ENCODE measurements at places on chromosomes 7 and 10.

- peak; percentile 12 for DNase-seq
Observed at GRCh38 chr10:52701647-52702046, 70.9 kb downstream of the MBL2 start.

DNA sequence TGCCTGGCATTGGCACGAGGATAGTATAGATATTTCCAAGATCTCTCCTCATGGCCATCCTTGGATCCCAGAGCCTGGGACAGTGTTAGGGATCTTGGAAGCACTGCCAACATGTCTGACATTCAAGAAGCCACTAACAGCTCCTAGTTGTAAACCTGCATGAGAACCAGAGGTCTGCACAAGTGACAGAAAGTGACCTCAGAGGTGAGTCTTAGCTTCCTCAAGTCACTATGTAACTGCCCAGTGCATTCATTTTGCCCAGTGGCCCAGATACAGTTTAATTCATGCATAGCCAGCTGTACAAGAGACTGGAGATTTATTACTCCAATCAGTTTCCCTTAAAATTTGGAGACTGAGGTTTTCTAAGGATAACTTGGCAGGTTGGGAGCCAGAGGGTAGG lies 16.7 kb downstream of the SUGCT start:
- DNase-seq = no peak

DNA sequence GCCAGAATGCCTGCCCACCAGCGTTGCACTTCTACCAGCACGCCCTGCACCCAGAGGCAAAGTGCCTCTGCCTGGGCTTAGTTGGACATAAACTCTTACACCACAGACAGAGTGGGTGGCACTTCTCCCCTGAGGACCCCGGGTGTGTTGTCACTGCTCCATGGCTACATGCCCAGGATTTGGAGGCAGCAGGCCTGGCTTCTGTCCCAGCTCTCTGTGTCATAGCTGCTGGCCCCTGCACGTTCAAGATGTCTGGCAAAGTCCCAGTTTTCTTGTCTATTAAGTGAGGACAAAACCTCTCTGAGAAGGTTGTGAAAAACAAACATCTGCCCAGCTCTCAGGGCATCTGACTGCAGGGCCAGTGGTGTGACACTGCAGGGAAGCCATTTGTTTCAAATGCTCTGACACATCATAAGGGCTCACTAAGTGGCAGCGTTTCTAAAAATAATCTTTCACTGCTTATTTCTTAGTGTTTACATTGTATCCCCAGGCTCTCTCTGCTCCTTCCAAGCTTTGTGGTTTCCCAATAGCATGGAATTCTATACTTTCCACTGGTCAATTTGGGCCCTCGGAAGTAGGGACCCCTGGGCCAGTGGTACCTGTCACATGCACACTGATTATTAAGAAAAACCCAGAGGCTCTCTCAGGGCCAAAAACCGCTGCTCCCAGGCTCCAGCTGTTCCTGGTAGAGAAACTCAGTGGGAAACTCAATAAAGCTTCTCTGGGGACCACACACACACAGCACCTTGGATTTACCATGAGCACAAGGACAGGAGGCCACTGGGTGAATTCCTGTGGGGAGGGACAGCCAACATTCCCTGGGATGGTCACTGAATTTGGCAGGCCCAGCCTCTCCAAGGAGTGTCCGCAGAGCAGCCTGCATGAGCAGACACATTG lies 86.2 kb upstream of the ANLN start:
- peak; percentile 89 for DNase-seq

GRCh38 chr7:142450206-142450605 lies 192.3 kb upstream of the PRSS58 start:
- no peak for DNase-seq

- DNase-seq = no peak
Observed at GRCh38 chr7:43618073-43618472, 35.2 kb downstream of the STK17A start.

- DNase-seq = no peak
Observed at GRCh38 chr10:86658751-86659150, 4.4 kb downstream of the OPN4 start.

GRCh38 chr10:84367256-84367655 lies 38.9 kb downstream of the CCSER2 start:
- no peak for DNase-seq

GRCh38 chr10:7411671-7412128 lies 866 bp upstream of the SFMBT2 start:
- DNase-seq = no peak

DNA sequence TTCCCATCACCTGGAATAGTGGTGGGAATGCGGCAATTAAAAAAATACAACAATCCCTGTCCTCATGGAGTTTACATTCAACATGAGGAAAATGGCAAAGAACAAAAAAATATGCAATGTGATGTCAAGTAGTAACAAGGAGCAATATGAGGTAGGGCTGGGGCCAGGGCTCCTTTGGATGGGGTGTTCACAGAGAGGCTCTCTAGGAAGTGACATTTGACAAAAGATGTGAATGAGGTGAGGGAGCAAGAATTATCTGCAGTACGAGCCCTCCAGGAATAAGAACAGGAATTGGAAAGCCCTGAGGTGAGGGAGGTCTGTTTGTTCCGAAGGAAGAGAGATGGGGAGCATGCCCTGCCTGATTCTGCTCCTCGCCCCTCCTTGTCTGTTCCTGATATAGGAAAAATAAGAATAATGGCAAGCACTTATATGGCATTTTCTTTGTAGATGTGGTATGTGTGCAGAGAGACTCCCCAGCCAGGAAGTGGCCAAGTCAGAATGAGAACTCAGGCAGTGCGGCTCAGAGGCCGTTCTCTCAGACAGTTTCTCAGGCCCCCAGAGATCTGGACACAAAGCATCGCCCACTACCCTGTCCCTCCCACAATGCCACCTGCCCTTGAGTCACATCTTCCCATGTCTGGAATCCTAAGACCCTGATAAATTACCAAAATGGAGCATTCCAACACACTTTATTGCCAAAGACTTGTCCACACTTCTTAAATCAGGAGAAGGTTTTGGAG lies 105.6 kb downstream of the APBB1IP start:
- no peak for DNase-seq

DNA sequence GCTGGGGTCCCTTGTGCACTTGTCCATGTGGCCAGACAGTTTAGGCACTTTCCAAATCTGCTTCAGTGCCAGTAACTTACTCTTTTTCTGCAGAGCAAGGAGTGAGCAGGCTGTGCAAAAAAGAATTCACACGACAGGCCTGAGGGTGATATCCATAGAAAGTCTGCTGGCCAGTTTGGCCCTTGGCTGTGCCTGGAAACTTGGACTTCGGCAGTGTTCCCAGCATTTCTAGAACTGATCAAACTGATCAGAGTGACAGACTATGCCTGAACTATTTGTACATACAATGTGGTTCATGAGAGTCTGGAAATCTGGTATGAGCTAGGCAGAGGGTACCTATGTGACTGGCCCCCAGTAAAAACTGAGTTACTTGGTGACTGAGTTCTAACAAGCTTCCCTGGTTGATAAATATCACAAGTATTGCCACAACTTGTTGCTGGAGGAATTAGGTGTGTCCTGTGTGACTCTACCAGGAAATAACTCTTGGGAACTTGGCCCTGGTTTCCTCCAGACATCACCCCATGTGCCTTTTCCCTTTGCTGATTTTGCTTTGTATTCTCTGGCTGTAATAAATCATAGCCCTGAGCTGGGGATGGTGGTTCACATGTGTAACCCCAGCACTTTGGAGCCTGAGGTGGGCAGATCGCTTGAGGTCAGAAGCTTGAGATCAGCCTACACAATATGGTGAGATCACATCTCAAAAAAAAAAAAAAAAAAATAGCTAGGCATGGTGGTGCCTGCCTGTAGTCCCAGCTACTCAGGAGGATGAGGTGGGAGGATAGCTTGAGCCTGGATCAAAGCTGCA lies 3.3 kb upstream of the DENND10 start:
- peak; percentile 17 for DNase-seq

DNA sequence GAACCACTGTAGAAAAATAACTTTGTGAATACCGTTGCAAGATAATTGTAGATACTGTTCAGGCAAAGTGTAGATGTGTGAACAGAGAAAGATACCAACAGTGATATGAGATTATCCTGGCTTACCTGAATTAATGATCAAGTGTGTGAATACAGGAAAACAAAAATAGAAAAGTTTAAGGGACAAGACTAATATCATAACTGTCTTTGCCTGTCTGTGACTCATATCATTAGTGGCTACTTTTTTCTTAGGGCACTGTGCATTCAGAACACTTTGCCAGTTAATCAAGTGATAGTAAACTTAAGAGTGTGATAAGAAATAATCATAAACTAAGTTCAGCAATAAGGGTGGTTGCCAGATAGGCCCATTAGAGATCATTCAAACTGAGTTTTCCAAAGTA lies 323.0 kb upstream of the LRGUK start:
- DNase-seq = no peak

GRCh38 chr10:93236393-93237040 lies 162.8 kb downstream of the CYP26A1 start:
- DNase-seq = no peak

DNA sequence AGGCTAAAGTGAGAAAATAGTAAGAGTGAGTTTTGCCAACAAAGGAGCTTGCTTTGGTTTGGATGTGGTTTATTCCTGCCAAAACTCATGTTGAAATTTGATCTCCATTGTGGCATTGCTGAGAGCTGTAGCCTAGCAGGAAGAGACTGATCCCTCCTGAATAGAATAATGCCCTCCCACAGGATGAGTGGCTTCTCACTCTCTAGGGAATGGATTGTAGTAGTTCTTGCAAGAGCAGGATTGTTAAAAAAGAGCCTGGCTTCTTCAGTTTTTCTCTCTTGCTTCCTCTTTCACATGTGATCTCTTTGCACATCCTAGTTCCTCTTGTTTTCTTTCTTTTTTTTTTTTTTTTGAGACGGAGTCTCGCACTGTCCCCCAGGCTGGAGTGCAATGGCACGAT lies 34.4 kb downstream of the ASAH2 start:
- peak; percentile 78 for DNase-seq

GRCh38 chr10:55742487-55742886 lies 618.6 kb downstream of the ZWINT start:
- no peak for DNase-seq

DNA sequence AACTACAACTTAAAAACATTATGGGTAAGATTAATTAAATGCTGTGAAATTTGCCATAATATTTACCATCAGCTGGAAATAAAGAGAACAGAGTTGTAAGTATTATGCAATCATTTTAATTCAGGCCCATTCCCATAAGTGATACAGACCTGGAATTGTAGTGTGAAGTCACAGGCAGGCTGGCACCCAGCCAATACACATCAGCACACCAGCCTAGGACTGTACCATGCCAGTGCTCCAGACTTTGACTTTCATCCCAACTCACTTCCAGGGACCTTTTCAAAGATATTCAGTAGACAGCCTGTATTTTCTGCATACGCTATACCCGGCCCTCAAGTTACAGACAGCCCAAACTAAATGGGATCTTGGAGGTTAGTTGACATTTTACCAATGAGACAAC lies 143.3 kb downstream of the TES start:
- peak; percentile 42 for DNase-seq

GRCh38 chr10:113609704-113610108 lies 54.1 kb downstream of the NRAP start:
- DNase-seq = peak; percentile 28

GRCh38 chr7:117385363-117386109 lies 41.8 kb downstream of the ASZ1 start:
- DNase-seq = peak; percentile 65

DNA sequence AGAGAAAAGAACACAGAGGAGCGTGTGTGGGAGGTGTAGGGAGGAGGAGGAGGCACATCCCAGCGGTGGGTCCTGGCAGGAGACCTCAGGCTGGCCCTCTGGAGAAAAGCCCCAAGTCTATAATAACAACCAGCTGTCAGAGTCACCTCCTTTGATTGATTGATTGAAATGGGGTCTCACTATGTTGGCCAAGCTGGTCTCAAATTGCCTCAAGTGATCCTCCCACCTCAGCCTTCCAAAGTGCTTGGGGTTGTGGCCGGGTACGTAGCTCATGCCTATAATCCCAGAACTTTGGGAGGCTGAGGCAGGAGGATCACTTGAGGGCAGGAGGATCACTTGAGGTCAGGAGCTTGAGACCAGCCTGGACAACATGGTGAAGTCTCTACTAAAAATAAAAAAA lies 103.0 kb upstream of the ANLN start:
- DNase-seq = no peak

- DNase-seq = no peak
Observed at GRCh38 chr10:124168991-124169802, 75.8 kb upstream of the CHST15 start.

DNA sequence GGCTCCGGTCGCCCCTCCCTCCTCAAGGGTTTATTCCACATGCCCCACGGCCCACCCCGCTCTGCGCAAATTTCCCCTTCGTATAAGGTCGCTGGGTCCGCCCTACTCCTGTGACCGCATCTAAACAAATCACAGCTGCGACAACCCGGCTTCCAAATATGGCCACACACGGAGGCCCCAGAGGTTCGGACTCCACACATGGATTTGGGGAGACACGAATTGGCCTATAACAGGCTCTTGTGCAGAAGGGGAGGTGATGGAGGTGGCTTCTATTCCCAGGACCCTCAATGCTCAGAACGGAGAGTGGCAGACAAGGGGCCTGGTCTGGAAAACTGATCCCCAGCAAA lies 90.1 kb downstream of the FOXL3 start:
- no peak for DNase-seq

GRCh38 chr10:22670788-22671187 lies 43.6 kb downstream of the PIP4K2A start:
- no peak for DNase-seq

DNA sequence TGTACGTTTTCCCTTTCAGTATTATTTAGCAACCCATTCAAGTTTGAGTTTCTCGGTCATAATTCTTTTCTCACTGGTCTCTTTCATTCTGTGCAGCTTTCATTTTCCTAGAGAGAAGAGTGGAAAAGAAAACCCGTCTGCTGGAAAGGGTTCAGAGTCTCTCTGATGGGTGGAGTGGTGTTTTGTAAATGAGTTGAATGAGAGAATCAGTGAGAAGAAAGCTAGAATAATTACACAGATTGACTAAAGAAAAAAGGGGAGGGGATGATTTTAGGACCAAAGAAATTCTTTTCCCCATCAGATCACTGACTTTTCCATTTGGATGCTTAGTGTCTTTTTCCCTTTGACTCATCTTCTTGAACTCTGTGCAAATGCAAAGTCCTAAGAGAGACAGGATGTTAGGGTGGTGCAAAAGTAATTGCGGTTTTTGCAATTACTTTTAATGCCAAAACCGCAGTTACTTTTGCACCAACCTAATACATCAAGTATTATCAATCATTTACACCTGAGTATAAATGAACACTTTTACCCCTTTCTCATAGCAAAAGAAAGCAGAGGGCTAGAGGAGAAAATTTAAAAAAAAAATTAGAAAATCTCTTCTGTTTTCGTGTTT lies 242.1 kb upstream of the SP4 start:
- DNase-seq = no peak

DNA sequence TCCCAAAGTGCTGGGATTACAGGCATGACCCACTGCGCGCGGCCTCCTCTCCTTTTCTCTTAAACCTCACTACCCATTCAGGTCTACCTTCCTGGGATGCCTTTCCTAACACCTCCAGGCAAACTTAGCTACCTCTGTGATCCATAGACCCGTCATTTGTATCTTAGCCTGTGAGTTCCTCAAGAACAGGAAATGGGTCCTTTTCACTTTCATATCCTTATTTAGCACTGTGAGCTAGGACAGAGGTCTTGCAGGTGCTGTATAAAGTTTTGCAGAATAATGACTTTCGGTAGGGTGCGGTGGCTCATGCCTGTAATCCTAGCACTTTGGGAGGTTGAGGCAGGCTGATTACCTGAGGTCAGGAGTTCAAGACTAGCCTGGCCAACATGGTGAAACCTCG lies 215.7 kb downstream of the RELN start:
- DNase-seq = no peak
